OCI-LY7 (cell line): ENCODE measurements at places on chromosomes 6 and 20.

DNA sequence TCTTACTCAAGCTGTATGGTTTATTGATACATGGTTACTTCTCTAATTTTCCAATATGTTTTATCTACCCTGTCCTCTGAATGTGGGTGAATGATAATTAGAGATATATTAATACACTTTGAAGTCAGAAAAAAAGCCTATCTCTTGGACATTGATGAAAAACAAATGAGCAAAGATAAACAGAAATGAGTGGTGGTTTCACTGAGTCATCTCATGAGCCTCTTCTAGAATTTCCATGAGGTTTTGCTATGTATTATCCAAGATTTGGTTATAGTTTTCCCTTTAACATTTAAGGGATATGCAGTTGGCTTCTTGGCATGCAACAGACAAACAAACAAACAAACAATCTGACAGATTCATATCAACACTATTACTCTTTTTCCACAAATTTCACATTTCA is 586.8 kb downstream of the RFPL4B start:
- no peak for DNase-seq

DNA sequence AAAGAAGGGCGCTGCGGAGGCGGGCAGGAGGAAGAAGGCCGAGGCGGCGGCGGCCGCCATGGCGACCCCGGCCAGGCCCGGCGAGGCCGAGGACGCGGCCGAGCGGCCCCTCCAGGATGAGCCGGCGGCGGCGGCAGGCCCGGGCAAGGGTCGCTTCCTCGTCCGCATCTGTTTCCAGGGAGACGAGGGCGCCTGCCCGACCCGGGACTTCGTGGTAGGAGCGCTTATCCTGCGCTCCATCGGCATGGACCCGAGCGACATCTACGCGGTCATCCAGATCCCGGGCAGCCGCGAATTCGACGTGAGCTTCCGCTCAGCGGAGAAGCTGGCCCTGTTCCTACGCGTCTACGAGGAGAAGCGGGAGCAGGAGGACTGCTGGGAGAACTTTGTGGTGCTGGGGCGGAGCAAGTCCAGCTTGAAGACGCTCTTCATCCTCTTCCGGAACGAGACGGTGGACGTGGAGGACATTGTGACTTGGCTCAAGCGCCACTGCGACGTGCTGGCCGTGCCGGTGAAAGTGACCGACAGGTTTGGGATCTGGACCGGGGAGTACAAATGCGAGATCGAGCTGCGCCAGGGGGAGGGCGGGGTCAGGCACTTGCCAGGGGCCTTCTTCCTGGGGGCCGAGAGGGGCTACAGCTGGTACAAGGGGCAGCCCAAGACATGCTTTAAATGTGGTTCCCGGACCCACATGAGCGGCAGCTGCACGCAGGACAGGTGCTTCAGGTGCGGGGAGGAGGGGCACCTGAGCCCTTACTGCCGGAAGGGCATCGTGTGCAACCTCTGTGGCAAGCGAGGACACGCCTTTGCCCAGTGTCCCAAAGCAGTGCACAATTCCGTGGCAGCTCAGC is 780 bp downstream of the ZCCHC3 start:
- DNase-seq, result peak; percentile 71

DNA sequence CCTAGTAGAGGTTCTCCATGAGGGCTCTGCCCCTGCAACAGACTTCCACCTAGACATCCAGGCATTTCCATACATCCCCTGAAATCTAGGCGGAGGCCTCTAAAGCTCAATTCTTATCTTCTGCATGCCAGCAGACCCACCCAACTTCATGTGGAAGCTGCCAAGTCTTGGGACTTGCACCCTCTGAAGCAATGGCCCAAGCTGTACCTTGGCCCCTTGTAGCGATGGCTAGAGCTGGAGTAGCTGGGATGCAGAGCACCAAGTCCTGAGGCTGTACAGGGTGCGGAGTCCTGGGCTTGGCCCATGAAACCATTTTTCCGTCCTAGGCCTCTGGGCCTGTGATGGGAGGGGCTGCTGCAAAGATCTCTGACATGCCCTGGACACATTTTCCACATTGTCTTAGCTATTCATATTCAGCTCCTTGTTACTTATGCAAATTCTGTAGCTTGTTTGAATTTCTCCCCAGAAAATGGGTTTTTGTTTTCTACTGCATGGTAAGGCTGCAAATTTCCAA is 17.4 kb upstream of the ELOVL5 start:
- DNase-seq, result no peak

GRCh38 chr6:16836144-16836981 is 75.1 kb upstream of the ATXN1 start:
- no peak for DNase-seq

DNA sequence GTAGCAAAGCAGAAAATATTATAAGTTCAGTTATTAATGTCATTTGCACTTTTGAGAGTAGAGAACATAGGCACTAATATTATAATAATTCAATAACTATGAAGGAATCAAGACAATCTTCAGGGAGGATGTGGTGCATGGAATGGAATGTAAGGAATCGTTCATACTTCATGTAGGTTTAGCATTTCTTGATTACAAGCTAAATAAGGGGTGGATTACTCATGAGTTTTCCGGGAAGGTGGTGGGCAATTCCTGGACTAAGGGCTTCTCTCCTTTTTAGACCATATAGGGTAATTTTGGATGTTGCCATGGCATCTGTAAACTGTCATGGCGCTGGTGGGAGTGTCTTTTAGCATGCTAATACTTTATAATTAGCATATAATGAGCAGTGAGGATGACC is 9.1 kb upstream of the BTNL2 start:
- no peak for DNase-seq

DNA sequence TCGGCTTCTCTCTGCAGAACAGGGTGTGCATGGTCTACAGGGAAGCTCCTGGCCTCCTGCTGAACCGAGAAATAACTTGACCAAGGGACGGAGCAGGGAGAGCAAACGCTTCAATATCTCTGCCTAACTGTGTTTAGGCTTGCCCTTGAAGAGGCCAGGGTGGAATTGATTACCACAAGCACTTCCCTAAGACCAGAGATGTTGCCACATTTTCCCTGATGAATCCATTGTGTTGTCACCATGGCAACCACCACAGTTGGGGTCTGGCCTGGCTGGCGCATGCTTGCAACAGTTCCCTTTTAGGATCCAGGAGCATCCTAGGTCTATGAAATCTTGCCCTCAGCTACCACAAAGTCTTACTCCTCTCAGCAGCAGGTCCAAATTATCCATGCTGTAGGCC is 213.5 kb upstream of the SULF2 start:
- no peak for DNase-seq

DNA sequence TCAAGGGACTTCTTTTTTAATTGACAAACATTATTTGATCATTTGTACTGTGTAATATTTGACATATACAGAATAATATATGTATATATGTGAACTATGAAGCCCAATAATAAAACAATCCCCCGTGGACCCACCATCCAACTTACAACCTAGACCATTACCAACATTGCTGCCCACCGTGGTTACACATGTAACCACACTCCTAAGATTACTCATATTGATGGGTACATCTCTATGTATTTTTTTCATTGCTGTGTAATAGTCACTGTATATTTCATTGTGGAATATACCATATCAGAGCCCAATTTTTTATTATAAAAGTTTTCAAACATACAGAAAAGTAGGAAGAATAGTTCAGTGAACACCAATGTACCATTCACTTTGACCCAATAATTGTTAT is 94.3 kb downstream of the RTN4IP1 start:
- no peak for DNase-seq

GRCh38 chr20:7601431-7601830 is 338.8 kb downstream of the HAO1 start:
- no peak for DNase-seq

DNA sequence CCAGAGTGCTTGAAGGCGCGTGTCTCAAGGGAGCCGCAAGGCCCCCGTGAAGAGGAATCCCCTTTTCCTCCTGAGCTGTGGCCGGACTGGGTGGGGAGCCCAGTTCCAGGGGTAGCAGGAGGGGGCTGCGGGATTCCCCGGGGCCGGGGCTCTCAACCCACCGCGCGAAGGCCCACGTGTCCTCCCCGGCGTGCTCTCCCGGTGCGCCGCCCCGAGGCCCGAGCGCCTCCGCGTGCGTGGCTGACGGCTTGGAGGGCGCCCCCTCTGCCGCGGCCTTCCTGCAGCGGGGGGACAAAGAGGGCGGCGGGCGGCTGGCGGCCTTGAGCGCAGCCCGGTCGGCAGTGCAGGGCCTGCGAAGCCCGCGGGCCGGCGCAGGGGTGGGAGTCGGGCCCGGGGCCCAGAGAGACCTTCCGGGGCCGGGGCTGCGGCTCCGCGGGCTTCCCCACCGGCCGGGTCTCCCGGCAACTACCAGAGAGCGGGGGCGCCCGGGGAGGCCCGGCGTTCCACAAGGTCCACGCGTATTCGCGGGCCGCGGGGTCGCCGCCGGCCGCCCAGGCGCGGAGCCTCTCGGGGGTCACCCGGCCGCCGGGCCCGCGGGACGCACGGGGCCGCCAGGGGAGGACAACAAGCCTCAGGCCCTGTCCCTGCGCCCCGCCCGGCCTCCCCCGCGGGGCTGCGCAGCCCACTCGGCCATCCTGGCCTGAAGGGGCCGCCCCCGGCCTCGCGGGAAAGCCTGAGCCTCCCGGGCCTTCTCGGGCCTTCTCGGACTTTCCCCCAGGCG is at the start of gene FAM217A:
Gene FAM217A (minus strand): TSS at position 447 of the 781 bp plus-strand sequence. CDS start 1,723 bp downstream, outside the sequence.
- DNase-seq, result no peak

- no peak for DNase-seq
Observed at GRCh38 chr6:20711518-20711917, 177.3 kb downstream of the CDKAL1 start.

DNA sequence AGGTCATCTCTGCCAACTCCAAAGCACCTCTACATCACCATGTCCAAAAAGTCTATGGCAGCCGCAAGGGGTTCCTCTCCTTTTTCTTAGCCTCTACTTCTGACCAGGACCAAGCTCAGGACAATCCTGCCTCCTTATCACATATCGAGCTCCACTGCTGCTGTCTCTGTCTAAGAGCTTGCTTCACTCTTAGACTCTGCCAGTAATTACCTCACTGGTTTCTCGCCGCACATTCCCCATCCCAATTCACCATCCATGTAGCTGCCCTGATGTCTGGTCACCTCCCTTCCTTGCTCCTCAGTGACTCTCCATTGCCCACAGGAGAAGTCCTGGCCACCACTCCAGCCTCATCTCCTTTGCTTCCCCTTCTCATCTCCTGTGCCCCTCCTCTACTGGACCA is 24.1 kb upstream of the PI16 start:
- no peak for DNase-seq

DNA sequence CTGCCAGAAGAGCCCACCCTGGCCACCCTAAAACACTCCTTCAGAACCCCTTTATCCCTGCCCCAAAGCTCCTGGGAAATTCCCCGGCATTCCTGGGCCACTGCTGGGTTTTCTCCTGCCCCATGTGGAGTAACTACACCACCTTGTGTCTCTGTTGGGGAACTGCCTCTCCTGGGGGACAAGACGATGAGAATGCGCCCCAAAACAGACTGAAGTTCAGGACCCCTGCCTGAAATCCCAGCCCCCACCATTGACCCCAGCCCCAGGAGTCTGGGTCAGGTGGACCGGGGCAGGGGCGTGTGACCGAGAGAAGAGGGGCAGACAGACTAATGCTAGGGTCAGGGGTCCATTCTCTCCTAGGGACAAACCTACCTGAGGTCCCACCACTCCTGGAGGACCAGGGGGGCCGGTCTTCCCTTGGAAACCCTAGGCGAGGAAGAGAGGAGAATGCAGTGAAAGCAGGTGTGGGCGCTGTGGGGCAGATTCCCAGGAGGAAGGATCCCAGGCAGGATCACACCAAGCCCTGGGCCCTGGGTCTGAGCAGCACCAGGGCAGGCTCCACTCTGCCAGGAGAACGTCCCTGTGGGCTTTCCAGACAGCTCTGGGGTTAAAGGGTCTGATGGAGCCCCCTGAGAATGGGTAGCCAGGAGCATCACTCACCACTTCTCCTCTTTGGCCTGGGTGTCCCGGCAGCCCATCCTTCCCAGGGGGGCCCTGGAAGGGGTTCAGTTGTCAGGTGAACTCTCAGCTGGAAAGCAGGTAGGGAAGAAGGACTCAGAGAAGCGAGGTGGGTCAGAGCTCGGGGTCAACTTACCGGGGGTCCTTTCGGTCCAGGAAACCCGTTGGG is 19.4 kb downstream of the COL11A2 start:
- peak; percentile 35 for DNase-seq

- DNase-seq, result no peak
Observed at GRCh38 chr6:158856261-158856660, 37.1 kb upstream of the EZR start.
